ENCODE measurements at places on chromosomes 5 and 9. TPM values are rescaled to one million over a fixed set of nuclear protein-coding genes. Genes with fewer than 3 reads are reported as not detected.

PCSK1 gene
- total RNA-seq = not detected

SEPTIN8 gene
- total RNA-seq = 67.2 TPM

LHX6 gene
- total RNA-seq = under 0.01 TPM

TEX48 gene
- total RNA-seq = not detected

PCSK5 gene
- 2.8 TPM for total RNA-seq

INSL4 gene
- not detected for total RNA-seq

SHISAL2B gene
- total RNA-seq = not detected

COL15A1 gene
- 1.9 TPM for total RNA-seq
